ENCODE measurements at places on chromosomes 1 and 21. TPM values are rescaled to one million over a fixed set of nuclear protein-coding genes. Genes with fewer than 3 reads are reported as not detected.

SYT14 gene
- total RNA-seq, result not detected

ASPM gene
- total RNA-seq, result 0.24 TPM

DENND2D gene
- total RNA-seq, result 2.1 TPM

LAPTM5 gene
- 14.4 TPM for total RNA-seq

SLC6A17 gene
- total RNA-seq, result 0.09 TPM

UBASH3A gene
- not detected for total RNA-seq

MKNK1 gene
- total RNA-seq, result 45.3 TPM

TFF2 gene
- total RNA-seq, result not detected

Measured in psoas muscle (tissue), 8 donors.